Fibroblast of skin of left biceps (primary cell): ENCODE measurements at places on chromosomes 5 and 9.
A peak's percentile ranks its signal among the peaks of the same experiment; 100 is the strongest.

DNA sequence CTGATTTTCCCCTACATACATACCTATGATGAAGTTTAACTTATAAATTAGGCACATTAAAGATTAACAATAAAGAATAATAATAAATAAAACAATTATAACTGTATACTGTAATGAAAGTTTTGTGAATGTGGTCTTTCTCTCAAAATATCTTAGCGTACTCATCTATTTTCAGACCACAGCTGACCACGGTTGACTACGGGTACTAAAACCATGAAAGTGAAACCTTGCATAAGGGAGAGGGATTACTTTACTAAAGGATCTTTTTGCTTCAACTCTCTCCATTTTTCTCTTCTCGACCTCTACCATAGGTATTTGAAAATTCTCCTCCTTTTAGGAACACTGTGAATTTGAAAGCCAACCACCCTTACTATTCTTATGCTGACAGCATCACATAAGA lies 475.5 kb downstream of the CETN3 start:
- no peak for DNase-seq

- no peak for DNase-seq
These were observed 10.4 kb upstream of the WNK2 start for GRCh38 chr9:93173365-93174051.

- DNase-seq, result no peak
These were observed 351.4 kb downstream of the PLK2 start for GRCh38 chr5:58108511-58108910.

DNA sequence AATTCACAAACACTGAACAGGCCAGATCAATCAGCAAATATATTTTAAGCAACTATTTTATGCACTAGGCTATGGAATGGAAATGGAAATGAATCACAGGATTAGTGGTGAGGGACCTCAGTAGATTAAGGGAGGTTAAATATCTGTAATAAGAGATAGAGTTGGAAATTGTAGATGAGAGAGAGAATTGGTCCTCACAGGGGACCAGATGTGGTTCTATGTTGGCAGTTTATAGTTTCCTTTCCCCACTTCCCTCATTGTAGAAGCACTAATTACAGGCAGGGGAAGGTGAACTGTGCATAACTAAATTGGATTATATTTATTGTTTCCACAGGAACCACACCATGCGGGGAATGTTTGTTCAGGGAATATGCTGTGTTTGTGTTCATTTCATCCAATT lies 496.2 kb downstream of the ARHGEF28 start:
- DNase-seq, result no peak

GRCh38 chr5:54007827-54008777 lies 302.3 kb downstream of the ARL15 start:
- no peak for DNase-seq

- no peak for DNase-seq
These were observed 2013.1 kb upstream of the CDH9 start for GRCh38 chr5:29051509-29051908.

DNA sequence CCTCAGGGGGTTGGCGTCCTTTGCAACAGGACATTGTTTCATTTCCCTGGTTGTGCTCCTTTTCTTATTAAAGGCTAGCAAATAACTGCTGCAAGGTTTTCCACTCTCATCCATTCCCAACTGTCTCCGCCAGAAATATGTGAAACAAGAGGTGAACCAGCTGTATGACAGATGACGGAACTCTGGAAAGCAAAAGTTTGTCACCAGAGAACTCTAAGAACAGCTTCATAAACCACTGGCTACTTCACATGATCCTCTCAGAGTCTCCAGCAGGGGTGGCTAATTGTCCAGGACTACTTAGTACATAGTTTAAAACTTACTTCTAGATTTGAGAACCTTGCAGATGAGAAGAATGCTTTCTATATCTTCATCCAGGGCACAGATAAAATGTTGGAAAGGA lies 195.9 kb upstream of the RAD23B start:
- DNase-seq, result no peak

DNA sequence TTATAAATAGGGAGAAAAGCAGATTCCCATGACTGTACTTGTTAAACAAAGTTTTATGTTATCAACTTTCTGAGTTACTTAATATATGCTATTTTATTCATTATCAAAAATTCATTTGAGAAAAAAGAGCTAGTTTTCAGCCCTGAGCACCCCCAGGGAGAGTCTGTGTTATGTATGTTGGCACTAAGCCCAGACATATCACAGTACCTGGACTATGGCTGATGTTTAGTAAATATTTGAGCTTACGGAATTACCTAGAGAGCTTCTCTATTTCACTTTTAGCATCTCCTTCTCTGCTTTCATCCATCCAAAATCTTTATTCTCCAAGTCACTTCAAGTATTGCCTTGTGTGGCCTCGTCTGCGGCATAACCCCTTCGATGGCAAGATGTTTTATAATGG lies 225.9 kb upstream of the PCSK5 start:
- DNase-seq, result no peak

GRCh38 chr5:174155706-174156105 lies 110.2 kb downstream of the NSG2 start:
- DNase-seq, result no peak

DNA sequence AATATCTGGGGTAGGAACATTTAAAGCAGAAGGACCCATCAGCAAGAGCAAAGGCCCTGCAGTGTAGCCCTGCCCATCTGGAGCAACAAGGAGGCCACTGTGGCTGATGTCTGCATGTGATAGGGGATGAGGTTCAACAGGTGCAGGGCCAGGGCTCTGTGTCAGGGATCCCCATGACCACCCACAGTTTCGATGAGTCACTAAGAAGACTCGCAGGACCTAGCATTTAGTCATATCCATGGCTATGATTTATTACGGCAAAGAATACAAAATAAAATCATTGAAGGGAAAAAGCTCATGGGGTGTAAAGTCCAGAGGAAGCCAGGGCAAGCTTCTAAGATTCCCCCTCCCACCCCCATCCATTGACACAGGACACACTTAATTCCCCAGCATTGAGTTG lies 188.6 kb downstream of the ADGRV1 start:
- no peak for DNase-seq

DNA sequence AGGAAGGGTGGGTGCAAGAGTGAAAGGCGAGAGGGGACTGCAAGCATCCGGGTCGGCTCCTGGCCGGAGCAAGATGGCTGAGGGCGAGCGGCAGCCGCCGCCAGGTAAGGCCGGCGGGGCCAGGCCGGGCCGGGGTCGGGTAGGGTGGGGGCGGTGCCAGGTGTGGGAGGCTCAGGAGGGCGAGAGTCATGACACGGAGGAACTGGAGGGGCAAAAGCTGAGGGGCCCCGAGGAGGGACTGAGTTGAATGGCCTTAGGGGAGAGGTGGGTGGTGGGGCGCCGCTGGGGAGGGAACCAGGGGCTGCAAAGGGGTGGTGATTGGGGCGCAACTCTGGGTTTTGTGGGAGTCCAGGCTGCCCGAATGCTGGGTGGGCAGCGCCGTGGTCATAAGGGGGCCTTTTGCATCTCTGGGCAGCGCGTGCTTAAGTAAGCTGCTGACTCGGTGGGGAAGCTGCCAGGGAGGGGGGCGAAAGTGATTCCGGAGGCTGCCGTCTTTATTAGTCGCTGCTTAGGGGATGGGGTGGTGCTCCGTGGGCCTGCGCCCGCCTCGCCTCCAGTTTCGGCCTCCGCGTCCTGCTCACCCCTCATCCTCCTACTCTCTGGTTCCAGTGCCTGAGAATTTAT lies 425 bp downstream of the PTPA start:
- no peak for DNase-seq

- no peak for DNase-seq
These were observed 119.2 kb upstream of the SV2C start for GRCh38 chr5:75964008-75964407.

DNA sequence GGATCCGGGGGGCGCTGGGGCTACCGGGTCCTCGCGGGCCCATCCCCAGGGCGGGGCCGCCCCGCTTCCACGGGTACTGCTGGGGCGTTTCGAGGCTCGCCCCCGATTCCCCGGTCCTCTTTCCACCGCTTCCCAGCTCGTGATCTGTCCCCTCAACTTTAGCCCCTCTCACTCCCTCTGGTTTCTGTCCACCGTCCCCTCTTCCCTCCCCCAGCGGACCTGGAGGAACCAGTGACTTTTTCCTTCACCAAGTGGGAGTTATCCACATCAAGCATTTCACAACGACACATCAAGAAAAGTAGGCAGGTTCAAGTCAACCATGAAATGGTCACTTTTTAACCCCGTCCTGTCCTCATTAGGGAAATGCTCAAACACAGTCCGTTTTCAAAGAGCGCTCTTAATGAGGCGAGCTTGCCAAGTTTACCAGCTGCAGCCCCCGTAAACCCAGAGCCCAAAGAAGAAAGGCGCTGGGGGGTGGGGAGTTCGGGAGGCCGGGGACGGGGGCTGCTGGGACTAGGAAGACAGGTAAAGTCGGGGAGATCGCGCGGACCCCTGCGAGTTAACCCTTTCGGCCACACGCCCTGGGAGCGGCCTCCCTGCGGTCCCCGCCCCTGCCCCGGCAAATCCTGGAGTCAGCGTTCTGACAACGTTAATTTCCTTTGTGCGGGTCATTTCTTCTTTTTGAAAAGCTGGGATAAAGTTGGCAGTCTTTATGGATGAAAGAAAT lies 2.1 kb upstream of the NFIB start:
- DNase-seq, result no peak

GRCh38 chr5:104998572-104998971 lies 1436.0 kb upstream of the NUDT12 start:
- DNase-seq, result no peak

DNA sequence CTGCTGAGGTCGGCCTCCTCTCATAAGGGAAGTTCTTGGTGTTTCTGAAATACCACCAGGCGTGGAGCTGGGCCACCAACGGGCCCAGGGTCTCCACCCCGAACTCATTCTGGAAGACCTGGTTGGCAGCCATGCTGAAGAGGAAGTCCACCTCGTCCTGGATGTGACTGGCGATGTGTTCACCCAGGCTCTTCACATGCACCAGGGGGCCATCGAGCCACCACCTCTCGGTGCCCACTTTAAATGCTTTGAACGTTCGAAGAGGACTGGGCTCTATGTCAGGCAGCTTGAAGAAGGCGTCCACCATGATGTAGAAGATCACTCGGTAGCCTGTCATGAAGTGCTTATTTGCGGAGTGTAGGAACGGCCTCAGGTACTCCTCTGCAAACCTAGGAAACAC lies 15.1 kb downstream of the GLT6D1 start:
- DNase-seq, result no peak

DNA sequence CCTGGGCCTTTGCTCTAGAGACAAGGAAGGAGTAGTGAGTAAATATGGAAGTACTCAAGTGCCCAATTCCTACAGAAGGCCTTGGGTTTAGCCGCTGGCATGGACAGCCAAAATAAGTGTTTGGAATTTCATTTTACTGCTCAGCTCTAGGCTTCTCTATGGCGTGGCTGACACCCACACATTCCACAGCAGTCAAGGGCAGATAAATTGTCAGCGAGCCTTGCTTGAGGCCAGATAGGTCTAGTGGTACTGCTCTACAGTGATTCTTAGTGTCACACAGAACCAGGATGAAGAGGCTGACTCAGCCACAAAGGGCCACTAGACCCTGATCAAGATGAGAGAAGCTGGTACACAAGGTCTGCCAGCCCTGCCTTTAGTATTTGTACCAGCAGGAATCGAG lies 111.0 kb upstream of the NFIB start:
- DNase-seq, result no peak

DNA sequence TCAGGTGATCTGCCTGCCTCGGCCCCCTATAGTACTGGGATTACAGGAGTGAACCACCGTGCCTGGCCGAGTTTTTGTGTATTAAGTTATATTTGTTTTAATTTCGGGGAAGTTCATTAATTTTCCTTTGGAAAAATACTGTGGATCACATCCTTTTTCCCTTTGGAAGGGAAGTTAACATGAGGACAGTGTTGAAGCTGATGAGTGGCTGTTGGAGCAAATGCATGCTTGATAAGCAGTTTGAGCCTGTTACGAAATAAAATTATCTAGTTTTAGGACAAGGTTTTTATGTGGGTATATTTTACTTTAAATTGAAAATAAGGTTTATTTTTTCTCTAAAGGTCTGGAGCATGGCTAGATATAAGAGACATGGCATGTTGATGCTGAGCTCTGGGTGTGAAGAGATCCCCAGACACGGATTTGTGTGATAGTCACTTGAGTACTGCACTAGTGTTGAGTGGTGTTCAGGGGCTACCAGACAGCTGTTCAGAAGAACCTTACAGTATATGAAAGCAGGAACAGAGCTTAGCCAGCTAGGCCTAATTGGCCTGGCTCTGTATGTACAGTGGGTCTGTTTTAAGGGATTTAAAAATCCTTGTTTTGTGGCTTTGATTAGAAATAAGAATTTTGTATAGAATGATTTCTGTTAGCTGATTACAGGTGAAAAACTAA lies 17.4 kb downstream of the LMNB1 start:
- no peak for DNase-seq

GRCh38 chr9:92312887-92313623 lies 12.1 kb downstream of the NOL8 start:
- DNase-seq, result no peak

DNA sequence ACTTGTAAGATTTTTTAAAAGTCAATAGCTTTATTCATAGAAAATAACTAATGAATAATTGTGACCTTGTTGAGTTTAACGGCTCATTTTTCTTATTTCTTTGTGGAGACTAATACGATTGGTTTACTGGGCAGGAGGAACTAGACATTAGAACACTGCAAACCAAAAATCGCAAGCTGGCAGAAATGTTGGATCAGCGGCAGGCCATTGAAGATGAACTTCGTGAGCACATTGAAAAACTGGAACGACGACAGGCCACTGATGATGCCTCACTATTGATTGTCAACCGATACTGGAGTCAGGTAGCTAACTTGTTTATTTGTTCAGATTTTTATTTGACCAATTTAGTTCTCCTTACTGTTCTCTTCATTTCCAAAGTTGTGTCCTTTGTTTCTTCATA lies 6.4 kb downstream of the RNF20 start:
- no peak for DNase-seq

- DNase-seq, result no peak
These were observed 18.3 kb upstream of the RNU6ATAC start for GRCh38 chr9:134182554-134183085.

- DNase-seq, result no peak
These were observed 390.0 kb upstream of the IRX4 start for GRCh38 chr5:2272755-2273154.

- no peak for DNase-seq
These were observed 42.0 kb downstream of the AMBP start for GRCh38 chr9:114035845-114036801.

GRCh38 chr9:14314424-14314928 lies 535 bp upstream of the NFIB start:
- DNase-seq, result peak; percentile 71

GRCh38 chr5:134994560-134995156 lies 27.0 kb downstream of the CATSPER3 start:
- no peak for DNase-seq

- DNase-seq, result no peak
These were observed 44.7 kb upstream of the NDFIP1 start for GRCh38 chr5:142063878-142064331.

DNA sequence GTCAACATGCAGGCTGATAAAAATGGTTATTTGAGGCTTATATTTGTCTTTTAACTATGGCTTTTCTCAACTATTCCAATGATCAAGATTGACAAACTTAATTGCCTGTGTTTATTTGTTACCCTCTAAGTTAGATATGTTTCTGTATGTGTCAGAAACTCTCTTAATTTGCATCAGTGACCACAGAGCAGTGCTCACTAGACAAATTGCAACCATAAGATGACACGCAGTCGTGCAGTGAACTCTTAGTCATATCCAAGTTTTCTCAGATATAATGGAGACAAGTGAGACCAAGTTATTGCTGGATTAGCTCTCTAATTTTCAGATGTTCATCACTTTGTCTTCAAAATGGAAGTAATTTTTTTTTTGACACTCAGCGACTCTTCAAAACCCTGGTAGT lies 342.2 kb upstream of the RFX3 start:
- DNase-seq, result no peak

- no peak for DNase-seq
These were observed 249.0 kb downstream of the TMEM167A start for GRCh38 chr5:82828211-82828610.
